ENCODE measurements at places on chromosomes 4 and X.

DNA sequence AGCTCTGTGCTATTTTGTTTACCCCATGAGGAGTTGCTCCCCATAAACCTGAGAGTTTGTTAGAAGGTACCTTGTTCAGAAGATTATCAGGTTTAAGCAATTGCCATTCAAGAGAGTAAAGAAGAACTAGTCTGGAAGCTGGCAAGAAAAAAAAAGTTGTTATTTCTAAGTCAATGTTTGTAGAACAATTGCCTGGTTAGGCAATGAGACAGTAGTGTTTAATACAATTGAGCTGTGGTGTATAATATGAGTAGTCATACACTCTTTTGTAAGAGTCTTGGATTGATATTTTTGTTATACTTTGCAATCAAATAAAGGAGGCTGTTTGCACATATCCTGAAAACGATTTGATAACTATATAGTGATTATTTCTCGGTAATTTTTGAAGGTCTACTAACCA lies 44.7 kb downstream of the GALNT7 start:
- DNase-seq = no peak

DNA sequence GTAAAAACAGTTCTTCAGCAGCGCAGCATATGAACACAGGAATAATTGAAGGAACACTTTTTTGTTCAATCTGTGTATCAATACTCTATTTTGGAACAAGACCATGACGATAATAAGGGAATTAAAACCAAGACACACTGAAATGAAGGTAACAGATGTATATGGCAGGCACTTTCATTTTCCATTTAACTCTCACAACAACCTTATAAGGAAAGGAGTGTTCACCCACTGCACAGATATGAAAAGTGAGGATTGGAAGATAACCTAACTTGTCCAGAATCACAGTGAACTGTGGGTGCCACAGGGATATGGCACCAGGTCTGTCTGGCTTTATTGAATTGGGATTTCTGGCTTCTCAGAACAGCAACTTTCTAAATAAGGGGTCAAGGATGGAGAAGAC lies 153.3 kb downstream of the MID1IP1 start:
- no peak for DNase-seq

GRCh38 chrX:78622831-78623230 lies 36.3 kb downstream of the RTL3 start:
- DNase-seq = no peak

GRCh38 chr4:73620115-73620792 lies at the start of gene RASSF6:
Gene RASSF6 (minus strand): TSS chr4:73620436. CDS start chr4:73611795, 8,641 bp downstream.
- no peak for DNase-seq

DNA sequence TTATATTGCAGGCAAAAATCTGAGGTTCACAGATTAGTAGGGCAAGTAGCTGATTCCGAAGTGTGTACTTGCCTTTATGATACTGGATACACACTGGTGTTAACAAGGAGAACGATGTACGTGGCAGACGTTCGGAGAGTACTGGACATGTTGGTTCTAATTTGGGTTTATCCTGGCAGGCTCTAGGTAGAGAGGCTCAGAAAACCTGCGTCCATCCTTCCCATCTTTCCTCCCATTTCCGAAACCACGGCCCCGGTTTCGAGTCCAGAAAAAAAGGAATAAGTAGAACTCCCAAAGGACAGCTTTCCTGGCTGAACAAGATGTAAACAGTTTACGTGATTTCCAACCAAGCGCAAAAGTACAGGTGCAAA lies 351 bp upstream of the SLC30A9 start:
- DNase-seq = no peak

DNA sequence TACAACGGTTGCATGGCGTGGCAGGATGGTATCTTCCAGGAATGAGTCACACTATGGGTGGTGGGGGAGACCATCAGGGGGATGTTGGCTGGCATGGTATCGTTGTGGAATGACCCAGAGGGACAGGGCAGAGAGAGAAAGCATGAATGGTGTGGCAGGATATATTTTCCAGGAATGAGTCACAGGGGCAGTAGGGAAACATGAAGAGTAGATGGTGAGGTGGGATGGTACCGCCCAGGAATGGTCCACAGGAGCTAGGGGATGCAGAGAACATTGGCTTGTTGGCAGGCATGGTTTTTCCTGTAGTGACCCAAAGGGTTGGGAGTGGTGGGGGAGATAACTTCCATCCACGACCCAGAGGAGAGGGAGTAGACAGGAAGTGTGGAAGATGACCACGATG lies 62.4 kb downstream of the MAOA start:
- no peak for DNase-seq

- DNase-seq = no peak
These were observed 951.8 kb upstream of the IGFBP7 start for GRCh38 chr4:58061967-58062366.

DNA sequence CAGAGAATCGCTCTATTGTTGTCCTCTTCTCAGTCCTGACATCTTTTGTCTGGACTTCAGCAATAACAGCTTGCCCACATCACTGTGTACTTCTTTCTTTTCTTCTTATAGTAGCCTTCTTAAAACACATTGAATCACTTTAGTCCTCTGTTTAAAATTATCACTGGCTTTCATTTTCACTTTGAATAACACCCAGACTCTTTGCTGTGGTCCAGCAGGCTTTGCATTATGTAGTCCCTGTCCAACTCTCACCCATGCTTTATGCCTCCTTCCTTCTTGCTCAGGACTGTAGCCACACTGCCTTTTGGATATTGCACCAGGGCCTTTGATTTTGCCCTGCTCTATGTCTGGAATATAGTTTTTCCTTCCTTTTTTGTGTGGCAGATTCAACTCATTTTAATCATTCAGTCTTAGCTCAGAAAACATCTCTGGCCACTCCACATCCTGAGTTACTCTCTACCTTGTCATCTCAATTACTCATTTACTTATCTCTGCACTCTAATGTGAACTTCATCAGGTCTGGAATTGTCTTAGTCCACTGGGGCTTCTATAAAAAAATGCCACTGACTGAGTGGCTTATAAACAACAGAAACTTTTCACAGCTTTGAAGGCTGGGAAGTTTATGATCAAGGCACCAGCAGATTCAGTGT lies 168.2 kb downstream of the C4orf33 start:
- DNase-seq = no peak

DNA sequence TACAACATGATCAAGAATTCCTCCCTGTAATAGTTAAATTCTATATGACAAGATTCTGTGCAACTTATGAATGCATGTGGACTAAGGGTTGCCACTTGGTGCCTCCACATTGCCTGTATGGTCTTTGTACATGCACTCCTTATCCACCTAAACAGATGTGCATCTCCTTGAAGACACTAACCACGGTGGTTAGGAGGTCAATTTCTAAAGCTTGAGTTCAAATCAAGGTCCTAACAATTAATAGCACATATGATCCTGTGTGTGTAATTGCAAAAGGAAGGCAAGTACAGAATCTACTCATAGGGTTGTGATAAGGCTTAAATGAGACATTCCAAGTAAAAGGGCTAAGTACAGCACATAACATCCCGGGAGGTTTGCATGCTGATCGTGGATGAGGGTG lies 1.5 kb upstream of the IL21 start:
- DNase-seq = no peak
